ENCODE measurements at places on chromosomes 3 and 15.
A peak's percentile ranks its signal among the peaks of the same experiment; 100 is the strongest.

DNA sequence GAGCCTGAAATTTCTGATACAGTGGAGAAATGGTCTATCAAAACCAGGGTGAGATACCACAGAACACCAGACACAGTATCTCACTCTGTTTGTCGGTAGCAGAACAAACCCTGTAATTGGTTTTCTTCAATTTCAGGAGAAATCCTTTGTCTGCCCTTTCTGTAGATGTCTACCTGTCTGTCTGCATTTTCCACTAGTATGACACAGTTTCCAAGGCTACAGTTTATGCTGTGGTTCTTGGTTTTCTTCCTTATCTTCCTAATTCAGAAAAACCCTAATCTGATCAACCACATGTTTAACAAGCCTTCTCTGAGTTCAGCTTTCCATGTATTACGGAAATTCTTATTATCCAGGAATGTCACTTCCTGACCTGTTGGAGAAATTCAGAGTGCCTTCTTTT is 70.8 kb downstream of the SCN11A start:
- DNase-seq: no peak

DNA sequence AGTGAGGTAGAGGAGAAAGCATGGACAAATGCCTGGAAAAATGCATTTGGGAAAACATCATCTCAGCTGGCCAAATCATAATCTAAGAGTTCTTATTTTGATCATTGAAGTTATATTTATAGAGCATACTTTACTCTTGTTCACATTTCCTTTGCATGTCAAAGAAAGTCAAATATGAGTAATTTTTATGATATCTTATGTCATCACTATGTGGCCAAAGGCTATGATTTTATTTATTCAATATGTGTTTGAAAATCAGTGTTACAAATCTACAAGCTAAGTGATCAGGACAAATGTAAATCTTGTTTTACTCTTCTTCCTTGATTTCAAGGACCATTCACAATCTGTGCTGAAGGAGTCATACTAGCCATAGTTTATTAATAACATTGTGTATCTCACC is 237.2 kb upstream of the DPH6 start:
- no peak for DNase-seq

- no peak for DNase-seq
Observed at GRCh38 chr3:87615506-87615905, 339.1 kb upstream of the POU1F1 start.

DNA sequence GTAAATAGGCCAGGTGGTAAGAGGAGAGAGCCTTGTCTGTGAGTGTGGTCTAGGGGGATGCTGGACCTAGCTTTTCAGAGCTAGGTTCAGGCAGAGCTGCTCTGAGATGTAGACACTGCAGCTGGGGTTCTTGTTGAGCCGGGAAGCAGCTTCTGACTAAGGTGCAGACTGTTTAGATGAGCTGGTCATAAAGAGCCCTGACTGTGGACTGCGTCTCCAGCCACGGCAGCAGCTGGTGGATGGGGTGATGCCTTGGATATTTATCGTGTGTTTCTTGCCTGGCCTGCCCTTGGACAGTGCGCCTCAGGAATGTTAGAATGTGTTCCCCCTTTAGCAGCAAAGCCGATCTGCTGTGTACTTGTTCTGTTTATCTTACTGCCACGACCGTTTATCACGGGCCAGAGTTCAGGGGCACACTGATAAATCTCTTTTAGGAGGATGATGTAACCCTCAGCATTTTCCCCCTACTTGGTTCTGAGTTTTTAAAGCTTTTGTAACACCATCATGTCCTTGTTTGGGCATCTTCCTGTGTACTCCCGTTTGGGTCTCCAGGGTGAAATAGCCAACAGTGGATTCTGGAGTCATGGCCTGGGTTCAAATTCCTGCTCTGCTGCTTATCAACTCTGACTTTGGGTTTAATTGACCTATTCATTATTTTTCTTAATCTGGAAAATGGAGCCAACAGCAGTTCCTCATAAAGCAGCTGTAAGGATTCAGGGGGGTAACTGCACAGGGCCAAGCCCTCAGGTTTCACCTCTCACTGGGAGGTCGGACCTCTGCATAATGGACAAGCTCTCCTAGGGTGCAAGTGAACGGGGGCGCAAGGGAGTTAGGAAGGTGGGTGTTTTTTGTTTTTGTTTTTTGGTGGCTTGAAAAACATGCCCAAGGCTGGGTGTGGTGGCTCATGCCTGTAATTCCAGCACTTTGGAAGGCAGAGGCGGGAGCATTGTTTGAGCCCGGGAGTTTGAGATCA is 51.4 kb downstream of the FLNB start:
- no peak for DNase-seq

- DNase-seq: peak; percentile 2
Observed at GRCh38 chr15:99433757-99434450, 131.9 kb upstream of the MEF2A start.

DNA sequence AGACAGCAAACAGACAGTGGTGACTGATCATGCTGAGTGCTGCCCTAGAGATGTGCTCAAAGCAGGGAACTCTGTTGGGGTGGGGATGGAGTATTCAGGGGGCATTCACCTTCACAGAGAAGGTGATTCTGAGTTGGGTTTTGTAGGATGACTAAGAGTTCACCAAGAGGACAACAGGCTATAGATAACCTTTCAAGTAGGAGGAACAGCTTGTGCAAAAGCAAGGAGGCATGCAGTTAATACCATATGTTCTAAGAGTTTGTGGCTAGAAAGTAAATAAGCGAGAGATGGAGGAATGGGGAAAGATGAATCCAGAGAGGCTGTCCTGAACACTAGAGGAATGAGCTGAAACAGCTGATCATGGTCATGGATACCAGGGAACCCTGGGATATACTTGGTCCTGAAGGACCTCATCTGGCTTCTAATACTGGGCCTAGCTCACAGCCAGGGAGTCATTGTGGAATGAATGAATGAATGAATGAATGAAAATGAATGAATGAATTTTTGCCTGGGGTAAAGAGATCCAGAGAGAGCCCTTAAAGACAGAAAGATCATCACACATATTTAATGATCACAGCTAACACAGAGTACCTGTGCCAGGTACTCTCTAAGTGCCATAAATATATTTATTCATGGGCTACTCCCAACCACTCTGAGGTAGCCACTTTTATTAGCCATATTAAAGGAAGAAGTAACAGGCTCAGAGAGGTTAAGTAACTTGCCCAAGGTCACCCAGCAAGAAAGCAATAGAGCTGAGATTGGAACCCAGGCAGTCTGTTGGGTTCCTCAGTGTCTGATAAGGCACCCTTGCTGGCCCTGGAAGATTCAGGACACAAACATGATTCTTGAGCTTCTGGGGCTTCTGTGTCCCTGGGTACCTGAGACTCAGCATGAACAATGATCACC is 22.0 kb downstream of the SMAD6 start:
- no peak for DNase-seq

- DNase-seq: no peak
Observed at GRCh38 chr3:123286308-123287023, 84.7 kb downstream of the SEC22A start.
